Suppressor macrophage treated with lipopolysaccharide for 4 hours (primary cell): ENCODE measurements at places on chromosomes 13 and 19.
A peak's percentile ranks its signal among the peaks of the same experiment; 100 is the strongest.

- peak; percentile 60 for DNase-seq
Measured at GRCh38 chr19:18109733-18110608, 12.4 kb downstream of the MAST3 start.

DNA sequence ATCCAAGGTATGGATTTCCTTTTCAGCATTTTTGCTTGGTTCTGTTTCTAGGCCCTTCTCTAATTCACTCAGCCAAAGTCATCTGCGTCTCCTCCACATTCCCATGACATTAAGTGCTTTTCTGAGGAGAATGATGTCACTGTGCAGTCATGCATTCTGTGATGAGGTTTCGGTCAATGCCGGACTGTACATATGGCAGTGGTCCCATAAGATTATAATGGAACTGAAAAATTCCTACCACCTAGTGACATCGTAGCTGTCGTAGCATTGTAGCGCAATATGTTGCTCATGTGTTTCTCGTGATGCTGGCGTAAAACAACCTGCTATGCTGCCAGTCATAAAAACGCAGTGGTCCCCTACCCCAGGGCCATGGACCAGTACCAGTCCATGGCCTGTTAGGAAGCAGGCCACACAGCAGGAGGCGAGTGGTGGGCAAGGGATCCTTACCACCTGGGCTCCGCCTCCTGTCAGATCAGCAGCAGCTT is 63.4 kb upstream of the TNFRSF19 start:
- DNase-seq: no peak

DNA sequence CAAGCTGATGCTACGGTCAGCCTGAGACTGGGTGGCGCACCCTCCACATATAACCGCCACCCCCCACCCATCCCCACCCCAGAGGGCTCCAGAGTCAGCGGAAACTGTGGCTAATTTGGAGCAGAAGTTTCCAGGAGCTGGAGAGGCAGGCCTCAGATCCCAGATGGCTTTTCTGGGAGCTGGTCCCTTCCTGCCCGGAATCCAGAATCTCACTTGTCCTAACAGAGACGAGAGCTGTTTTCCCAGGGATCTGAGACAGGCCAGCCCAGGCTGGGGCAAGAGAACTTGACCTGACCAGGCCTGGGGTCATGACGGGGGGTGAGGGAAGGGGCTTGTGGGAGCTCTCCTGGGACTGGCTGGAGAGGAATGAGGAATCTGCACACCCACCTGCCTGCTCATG is 6.5 kb downstream of the EPHX3 start:
- DNase-seq: no peak

DNA sequence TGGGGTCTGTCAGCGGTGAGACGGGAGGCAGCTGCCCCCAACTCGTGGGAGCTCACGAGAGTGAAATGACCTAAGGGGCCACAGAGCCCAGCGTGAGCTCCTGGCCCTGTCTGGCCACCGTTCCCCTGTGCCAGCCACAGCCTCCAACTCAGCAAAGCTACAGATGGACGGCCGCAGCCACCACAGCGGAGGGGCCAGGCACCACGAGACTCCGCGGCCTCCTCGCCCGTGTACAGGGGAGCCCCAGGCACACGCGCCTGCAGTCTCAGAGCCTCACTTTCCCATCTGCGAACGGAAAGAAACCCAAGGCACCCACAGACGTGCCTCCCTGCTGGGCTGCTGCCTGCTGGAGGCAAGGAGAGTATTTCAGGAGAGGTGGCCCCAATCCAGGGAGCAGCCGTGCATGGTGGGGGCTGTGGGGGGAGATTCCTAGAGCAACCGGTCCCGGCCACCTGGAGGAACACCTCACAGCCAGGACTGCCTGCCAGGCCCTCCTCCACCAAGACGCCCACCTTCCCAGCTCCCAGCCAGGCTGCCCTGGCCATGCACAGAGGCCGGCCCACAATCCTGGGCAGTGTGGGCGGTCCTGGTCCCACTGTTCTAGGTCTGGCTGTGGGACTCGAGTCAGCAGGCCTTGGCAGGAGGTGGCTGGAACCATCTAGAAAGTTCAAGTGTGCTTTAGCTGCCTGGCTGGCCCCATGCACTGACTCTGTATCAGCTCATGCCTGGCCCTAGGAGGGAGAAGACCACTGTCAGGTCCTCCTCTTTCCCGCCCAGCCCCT is 1.9 kb downstream of the MKNK2 start:
- DNase-seq: no peak

DNA sequence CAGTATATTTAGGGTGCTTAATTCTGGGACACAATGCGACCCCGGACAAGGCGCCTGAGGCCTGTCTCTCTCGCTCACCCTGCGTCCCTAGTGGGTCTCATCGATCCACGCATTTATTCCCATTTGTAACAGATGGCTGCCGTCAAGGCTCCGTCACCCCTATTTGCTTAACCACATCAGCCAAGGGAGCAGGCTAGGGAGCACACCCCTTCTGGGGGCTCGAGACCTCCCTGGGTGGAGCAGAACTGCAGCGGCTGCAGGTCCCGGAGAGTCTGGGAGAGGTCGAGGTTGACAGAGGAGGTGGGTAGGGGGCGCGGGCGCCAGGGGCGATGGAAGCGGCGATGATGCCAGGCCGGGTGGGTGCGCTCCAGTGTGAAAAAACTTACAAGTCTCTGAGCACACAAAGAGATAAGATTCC is 507 bp downstream of the ALG5 start:
- peak; percentile 18 for DNase-seq

DNA sequence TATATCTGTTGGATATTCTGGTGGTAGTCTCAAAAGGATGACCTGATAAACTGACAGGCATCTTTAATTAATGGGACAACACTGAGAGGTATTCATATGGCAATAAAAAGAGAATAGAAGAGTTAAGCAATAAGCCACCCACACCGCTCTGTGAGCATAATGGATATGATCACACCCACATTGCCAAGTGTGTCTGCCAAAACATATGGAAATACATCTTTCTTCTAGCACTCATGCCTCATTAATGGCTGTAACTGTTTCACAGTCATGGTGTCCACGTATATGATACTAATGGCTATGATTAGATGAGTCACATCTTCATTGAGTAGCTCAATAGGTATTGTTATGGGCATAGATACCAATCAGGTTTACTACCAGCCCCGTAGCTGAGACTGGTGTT is 13.1 kb downstream of the IGFL3 start:
- no peak for DNase-seq

DNA sequence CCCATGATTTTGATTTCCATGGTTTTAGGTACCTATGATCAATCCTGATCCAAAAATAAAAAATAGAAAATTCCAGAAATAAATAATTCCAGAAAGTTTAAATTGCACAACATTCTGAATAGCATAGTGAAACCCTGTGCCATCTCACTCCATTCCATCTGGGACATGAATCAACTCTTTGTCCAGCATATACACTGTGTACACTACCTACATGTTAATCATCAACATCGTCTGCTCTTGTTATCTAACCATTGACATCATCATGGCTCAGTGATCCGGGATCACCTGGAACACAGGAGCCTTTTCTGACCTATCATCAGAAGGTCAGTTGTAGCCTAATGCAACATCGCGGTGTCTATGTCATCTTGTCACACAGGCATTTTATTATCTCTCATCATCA is 75.6 kb downstream of the MYO16 start:
- DNase-seq: no peak

DNA sequence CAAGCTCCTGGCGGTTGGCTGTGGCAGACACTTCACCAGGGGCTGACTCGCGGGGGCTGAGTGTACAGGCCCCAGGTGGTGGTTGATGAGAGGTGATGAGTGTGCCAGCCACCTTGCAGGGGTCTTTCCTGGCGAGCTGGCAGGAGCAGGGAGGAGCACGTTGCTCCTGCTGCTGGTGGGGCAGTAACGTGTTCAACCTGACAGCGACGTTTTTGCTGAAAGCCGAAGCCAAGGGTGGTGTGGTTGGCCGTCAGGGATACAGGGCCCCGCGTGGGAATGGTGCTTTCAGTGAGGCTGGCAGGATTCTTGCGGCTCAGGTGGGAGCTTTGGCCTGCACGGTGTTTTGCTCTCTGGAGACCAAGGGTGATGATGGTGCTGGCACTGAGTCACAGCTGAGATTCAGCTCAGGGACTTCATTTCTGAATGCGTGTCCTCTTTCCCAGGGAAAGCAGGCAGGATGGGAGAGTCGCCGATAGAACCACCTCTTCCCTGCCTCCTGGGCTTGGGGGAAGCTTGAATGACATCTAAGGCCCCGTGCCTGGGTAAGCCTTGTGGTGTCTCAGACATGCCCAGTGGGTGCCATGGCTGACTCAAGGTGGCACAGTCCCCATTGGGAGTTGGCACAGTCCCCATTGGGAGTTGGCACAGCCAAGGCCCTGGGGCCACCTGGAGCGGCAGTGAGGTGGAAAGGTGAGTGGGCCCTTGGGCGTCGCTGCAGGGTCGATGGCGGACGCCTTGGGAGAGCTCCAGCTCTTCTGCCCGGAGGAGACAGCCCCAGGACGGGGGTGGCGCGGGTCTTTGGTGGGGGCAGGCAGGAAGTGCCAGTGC is 8.8 kb downstream of the DAZAP1 start:
- no peak for DNase-seq

DNA sequence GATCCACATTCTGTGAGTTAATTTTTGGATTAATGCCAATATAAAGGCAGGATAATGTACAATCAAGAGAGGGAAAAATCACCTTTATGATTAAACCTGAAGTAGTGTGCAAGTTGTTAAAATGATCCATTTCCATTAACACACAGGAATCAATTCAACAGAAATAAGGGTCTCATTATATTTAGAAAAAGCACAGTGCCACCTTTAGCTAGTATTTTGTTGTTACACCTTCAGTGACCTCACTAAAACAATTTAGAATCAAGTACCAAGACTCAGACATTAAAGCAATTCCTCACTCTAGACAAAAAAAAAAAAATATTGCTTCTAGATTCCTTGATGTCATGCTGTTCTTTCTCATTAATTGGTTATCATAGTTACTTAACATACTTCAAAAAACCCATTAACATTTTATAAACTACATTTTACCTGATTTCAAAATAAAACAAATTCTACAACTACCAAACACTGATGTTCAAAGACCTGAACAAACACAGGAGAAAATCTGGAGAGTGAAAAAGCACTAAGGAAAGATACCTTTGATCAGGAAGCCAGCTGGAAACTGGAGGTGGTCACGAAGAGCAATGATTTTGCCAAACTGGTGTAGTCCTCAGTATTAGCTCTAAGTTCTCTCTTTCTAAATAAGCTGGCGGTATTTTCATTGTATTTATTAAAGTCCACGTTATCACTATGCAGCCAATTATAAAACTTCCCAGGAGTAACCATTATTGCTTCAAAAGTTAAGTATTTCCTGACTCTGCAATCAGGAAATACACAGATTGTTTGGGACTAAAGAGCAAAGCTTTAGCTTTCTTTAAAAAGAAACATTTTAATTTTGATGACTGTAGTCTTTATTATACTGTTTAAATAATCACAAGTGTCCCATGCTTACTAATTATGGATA is 115.3 kb downstream of the TBC1D4 start:
- no peak for DNase-seq

DNA sequence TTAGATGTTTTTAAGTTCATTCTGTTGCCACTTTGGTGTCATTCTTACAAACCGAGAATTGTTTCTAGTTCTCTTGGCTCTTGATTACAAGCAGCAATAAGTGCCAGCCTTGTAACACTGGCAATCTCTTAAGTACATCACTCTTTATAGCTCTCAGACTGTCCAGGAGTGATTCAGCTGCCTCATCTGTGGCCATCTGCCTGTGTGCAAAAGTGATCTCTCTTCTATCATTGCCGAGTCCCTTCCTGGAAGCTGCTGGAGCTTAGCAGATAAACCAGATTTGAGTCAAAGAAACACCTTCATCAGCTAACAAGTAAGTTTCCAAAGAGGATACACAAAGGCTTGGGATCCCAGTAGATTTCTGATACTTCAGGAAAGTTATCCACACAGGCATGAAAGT is 23.2 kb downstream of the STOML3 start:
- no peak for DNase-seq

DNA sequence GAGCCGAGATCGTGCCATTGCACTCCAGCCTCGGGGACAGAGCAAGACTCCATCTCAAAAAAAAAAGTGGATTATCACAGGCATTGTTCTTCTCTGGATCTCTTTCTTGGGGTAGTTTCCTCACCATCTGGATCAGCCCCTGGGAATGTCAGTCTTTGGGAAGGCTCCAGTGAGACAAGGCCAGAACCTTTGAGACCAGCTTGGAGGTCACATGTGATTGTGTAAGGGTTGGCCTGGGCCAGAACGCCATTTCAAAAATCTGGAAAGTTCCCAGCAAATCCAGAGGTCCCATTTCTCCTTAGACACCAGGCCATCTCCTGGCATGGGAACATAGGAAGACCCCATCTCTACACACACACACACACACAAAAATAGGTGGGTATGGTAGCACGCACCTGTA is 14.2 kb upstream of the ANGPTL8 start:
- DNase-seq: no peak

GRCh38 chr13:29323954-29324353 is 271.5 kb downstream of the SLC7A1 start:
- no peak for DNase-seq

- no peak for DNase-seq
Measured at GRCh38 chr13:98386637-98387036, 190.3 kb downstream of the STK24 start.

DNA sequence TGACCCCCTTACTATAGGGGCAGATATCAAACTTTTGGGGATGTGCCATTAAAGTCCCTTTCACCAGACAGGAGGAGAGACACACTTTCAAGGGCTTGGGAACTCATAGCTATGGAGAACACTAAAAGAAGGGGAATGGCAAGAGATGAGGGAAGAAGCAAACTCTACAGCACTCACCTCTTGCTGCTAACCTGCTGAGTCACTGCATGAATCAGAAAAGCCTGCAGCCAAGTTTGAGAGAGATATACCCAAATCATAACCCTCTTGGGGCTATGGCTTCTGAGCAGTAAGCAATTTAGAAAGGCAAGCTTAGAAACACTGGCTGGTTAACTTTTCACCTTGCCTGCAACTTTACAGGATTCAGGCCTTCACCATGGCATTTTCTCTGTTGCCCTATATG is 1028.0 kb downstream of the UQCRFS1 start:
- DNase-seq: no peak

- DNase-seq: no peak
Measured at GRCh38 chr13:104980586-104980985, 1554.9 kb downstream of the EFNB2 start.

GRCh38 chr19:397321-397720 is 11.6 kb downstream of the C2CD4C start:
- no peak for DNase-seq

DNA sequence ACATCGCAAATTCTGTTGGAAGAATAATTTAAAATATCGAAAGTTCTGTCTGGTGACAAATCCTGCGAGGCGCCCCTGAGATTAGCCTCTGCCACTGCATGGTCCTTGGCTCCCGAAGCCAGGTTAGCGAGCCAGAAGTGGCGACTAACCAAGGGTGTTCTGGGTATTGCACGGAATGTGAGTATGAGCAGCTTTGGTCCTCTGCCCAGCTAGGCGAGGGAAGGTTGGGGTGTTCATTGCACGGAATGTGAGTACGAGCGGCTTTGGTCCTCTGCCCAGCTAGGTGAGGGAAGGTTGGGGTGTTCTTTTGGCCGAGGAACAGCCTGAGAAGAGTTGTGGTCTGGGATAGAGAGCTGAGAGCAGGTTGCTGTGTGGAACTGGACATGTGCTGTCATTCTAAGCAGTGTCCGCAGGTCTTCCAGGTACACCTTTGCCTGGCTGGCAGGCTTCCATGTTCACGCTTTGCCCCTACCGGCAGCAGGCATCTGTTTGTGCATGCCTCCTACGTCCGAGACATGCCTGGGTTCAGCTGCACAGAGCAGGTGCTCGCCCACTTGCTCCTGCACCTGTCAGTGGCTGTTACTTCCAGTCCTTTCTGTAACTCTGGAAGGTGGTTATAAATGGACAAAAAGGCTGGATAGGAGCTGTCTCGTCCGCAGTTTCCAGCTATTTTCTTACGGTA is 18.3 kb upstream of the TEX29 start:
- no peak for DNase-seq

GRCh38 chr19:50909240-50910070 is 1.7 kb downstream of the KLK4 start:
- DNase-seq: peak; percentile 53
